ENCODE measurements at places on chromosomes 3 and 15.

DNA sequence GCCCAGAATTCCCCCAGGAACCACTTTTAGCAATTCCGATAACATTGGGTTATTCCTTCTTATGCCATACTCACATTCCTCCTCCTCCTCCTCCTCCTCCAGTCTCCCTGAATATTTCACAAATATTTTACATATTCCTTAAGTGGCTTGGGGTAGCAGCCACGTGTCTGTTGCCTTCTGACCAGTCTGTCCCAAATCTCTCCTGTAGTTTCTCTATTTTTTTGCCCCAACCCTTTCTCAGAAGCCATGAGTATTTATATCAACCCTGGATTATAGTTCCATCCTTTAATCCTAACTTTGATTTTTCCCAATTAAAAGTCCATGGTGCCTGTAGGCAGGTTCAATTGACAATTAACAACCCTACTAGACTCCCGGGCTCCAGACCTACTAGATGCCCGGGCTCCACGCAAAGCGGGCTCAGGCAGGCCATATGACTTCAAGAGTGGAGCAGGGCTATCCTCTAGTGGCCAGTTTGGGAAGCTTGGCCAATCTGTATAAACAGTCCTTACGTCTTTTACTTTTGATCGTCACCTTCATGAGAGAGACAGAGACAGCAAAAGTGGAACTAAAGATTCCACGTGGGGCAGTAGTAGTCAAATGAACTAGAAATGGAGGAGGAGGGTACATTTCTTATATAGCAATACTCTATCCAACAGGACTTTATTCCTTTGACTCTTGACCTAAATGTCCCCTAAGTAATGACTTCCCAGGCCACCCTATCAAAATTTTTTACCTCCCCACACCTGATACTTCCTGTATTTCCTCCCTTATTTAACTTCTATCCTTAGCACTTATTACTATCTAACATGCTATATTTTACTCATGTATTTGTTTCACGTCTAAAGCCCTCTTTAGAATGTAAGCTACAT, 69.7 kb downstream of the USF3 start:
- DNase-seq = peak; percentile 25

DNA sequence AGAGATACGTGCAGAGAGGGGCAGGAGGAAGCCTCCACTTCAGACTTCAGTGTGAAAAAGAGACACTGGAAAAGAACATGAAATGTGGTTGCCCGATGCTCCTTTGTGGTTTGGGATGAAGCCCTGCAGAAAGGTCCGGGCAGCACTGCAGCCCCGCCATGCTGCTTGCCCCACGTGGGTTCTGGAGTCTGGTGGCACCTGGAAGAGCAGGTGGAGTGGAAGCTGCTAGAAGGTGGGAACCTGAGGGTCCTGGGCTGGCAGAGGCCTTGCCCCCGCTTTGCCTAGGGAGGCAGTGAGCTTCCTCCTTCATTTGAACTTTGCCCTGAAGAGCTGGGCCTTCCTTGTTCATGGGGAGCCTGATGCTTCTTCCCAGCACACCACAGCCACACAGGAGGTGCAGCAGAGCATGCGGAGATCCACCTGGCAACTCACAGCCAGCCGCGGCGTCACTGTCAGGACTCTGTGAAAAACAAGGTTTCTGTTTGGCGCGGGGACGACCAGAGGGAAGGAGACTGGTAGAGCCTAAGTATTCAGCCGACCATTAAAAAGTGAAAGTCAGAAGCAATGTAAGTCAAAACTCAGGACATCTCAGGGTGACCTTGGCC, 59.0 kb downstream of the APBA2 start:
- no peak for DNase-seq

GRCh38 chr15:27669641-27670040, 429.5 kb downstream of the OCA2 start:
- DNase-seq = no peak

GRCh38 chr15:58293622-58294550, 137.9 kb upstream of the LIPC start:
- DNase-seq = no peak

DNA sequence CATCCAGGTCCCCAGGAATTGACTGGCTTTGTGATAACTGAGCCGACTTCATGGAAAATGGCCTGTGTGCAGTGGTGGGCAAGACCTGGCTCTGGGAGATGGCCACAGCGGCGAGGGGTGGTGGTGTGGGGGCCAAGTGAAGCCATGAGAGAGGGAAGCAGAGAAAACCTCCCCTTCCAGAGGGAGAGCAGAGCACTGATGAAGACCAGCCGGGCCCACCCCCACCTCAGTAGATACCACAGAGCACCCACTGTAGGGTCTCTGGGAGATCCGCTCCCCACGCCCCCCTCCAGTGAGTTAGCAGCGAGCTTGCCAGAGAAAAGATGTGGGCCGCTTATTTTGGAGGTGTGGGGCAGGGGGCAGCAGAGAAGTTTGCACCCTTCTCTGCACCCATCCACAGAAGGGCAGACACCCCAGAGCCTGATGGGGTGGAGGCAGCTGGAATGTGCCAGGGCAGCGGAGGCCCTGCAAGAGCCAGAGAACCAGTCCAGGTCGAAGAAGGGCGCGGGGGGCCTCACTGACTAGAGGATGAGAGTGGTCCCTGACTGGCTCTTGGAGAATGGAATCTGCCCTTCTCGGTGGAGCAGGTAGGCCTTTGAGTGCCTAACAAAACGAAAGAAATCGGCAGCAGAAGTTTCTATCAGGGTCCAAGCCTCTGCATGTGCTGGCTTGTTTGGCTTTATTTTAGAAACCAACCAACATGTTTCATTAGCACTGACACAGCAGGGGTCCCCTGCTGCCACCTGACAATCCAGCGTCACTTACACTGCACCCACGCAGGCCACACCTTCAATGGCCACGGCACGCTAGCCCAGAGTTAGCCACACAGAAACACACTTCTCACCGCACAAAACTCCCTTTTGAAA, 28.3 kb downstream of the MELTF start:
- no peak for DNase-seq

- DNase-seq = no peak
These were observed 381.8 kb downstream of the NAALADL2 start for GRCh38 chr3:175240921-175241320.

- no peak for DNase-seq
These were observed 282.5 kb upstream of the STT3B start for GRCh38 chr3:31250116-31250777.

DNA sequence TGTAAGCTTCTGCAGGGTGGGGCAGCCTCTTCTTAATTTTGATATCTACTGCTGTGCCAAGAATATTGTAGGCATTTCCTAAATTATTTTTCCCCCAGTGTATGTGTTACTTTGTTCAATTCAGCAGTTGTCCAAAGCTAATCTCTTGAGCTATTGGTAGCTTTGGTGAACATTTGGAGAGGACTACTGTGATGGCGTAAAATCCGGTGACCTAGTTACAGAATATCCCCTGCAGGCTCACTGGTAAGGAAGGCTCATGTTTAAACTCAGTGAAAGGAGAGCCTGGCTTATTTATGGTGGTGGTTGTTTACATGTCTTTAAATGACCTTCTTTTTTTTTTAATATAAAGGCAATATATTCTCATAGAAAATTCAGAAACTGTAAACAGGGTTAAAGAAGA, 105.6 kb downstream of the LPP start:
- DNase-seq = no peak

- no peak for DNase-seq
These were observed 49.3 kb downstream of the CLDN18 start for GRCh38 chr3:138059261-138059660.

GRCh38 chr3:94004301-94004910, 24.0 kb downstream of the STX19 start:
- DNase-seq = no peak

DNA sequence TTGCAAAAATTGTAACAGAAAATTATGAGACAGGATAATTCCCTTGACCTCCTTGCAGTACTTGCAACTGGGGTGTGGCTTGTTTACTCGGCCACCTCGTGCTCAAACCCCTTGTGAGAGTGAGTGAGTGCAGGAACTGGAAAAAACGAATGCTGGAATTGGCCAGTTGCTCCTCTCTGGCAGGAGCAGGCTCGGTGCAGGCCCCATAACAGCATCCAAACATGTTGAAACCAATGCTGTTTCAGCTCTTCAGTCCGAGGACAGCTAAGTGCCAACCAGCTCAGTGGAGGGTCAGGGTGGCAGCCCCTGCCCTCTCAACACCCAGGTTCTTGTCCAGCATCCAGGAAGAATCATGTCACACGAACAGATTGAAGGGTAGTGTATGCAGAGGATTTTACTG, 36.9 kb downstream of the METTL6 start:
- DNase-seq = no peak

DNA sequence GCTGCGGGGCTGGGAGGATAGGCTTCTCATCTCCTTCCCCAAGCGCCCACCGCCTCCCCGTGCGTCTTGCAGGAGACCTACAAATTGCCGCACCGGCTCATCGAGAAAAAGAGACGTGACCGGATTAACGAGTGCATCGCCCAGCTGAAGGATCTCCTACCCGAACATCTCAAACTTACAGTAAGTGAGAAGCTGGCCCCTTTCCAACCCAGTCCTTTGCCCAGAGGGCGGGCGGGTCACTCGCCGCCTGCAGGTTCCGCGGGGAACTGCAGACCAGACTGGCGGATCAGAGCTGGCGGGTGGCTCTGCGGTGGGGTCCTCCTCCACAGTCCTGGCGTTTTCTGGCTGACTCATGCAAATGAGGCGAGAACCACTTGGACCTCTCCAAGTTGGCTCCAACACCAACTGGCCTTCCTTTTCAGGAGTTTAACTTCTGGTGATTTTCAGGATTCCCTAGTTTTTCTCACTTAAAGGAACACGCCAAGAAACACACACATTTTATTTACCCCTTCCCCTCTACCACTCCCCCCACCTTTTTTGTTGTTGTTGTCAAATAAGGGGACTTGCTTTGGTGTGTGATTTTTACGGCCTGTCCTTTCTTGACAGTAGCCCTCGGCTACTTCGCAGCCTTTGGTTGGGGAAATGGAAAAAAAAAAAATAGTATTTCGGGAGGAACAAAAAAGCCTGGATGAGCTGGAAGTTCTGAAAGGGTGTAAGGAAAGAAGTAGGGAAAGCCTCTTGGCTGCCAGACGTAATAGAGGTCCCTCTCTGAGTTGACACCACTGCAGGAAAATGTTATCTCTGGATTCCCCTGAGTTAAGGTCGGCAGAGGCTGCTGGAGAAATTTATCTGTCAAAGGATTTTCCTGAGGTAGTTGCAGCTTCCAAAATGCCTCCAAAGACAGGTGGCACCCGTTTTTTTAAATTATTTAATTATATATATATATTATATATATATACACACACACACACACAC, 1.3 kb downstream of the BHLHE40 start:
- DNase-seq = peak; percentile 73

DNA sequence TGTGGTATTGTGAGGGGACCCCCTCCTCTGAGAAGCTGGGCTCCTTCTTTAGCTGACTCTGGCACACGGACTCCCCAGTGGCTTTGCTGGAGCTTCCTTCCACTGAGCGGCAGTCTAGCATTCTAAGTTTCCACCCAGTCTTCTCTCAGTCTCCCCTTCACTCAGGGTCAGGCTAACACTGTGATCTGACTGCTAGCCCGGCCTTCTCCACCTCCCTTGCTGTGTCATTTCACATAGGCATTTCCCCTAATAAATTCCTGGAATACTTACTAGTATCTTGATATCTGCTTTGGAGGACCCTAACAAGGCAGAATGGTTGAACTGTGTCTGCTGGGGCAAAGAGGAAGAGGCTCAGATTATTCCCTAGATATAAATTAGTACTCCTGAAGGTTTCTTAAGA, 106.2 kb upstream of the THBS1 start:
- no peak for DNase-seq

DNA sequence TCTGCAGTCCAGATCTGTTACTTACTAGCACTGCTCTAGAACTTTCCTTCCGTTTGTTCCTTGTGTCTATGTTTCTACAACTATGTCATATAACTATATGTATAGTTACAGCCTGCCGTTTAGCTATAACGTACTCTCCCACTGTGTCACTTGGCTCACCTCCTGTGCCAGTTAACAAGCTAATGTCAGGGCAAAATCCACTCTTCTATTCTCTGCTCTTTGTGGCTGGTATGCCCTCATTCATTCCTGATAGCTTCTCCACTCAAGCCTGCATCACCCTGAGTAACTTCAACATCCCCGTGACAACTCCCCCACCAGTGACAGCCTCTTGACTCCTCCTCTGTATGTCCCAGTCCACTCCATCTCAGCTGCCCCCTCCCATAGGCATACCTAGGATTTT, 229.2 kb downstream of the TJP1 start:
- DNase-seq = no peak

GRCh38 chr15:46110755-46111154, 475.9 kb downstream of the SQOR start:
- DNase-seq = no peak

GRCh38 chr3:197959500-197959890, 522 bp upstream of the LMLN start:
- no peak for DNase-seq

DNA sequence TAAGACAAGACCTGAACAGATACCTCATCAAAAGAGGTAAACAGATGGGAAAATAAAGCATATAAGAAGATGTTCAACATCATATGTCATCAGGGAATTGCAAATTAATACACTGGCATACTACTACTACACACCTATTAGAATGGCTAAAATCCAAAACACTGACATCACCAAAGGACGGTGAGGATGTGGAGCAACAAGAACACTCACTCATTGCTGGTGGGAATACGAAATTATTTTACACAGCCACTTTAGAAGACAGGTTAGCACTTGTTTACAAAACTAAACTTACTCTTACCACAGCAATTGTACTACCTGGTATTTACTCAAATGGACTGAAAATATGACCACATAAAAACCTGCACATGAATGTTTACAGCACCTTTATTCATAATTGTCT, 119.6 kb downstream of the GSK3B start:
- no peak for DNase-seq

DNA sequence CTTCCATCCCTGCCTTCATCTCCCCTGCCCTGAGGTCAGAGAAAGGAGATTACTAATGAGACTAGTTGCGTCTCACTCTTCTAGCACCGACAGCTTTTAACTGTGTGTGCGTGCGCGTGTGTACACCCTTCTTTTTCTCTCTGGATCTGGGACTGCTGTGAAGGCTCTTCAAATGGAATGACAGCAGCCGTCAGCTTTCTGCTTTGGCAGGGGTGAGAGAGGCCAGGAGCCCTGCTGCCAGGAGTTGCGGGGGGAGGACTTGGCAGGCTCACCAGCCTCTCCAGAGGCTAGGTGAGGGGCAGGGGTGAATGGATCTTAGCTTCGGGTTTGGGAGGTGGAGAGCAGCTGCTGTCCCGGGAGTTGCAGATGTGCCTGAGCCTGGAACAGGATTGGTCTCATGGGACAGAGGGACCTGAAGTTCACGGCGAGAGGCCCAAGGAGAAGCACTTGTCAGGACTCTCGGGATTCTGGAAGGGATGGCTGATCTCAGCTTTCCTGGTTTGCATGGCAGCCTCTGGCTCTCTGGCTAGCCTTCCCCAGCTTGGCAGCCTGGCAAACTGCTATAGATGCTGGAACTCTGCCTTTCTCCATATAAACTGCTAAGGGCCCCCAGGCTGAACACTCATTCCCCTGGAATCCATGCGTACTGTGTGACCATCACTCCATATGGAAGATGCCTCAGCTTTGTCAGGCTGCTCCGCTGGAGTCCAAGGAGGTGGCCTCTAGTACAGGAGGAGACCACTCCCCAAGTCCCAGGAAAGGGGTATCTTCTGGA, 16.6 kb downstream of the TEX264 start:
- no peak for DNase-seq
